AG08395 (cell line): ENCODE measurements at places on chromosomes 2 and 18.

DNA sequence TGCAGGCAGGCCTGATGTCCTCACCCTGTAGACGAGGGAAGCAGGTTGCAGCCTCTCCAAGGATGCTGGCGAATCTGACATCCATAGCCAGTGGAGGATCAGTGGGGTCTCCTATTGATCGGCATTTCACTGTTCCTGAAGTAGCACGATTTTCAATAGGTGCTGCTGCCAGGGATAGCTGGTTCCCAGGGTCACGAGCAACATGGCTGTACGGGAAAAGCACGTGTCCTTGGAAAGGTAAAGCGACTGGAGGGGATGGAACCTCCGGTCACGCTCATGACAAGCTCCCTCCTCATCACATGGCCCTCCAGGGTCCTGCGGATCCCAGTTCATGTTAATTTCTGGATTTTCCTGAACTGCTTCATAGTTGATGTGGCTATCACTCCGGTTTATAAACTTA is 373.7 kb upstream of the SMIM21 start:
- no peak for DNase-seq

GRCh38 chr2:134912361-134912760 is 6.3 kb upstream of the CCNT2 start:
- DNase-seq: no peak

DNA sequence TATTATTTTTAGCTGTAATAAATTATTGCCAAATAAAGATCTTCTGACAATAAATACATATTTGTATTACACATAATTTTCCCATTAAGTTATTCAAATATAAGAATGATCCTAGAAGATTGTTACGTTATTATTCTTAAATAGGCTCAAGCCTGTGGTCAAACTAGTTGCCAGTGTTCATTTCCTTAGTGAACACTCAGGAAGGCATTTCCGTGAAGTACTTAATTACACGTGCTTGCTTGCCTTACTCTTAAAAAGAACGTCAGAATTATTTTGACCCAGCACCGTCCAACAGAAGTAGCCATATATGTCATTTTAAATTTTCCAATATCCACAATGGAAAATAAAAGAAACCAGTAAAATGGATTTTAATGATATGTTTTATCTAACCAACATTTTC is 249.8 kb downstream of the TXNL1 start:
- no peak for DNase-seq

DNA sequence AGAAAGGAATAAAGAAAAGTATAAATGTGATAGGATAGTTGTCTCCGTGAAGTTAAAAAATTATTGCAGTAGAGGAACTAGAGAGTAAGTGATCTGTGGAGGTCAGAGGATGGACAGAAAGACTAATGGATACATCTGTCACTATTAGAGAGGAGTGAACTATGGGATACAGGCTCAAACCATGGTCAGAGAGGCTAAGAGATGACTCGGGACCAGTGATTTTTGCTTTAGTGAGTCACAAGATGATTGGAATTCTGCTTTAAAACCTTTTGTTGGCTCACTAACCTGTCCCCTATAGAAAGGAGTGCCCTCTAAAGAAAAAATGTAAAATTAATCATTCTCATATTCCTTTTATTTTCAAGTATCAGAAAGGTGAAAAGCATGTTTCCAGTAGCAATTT is 30.3 kb downstream of the ALMS1 start:
- peak; percentile 27 for DNase-seq

DNA sequence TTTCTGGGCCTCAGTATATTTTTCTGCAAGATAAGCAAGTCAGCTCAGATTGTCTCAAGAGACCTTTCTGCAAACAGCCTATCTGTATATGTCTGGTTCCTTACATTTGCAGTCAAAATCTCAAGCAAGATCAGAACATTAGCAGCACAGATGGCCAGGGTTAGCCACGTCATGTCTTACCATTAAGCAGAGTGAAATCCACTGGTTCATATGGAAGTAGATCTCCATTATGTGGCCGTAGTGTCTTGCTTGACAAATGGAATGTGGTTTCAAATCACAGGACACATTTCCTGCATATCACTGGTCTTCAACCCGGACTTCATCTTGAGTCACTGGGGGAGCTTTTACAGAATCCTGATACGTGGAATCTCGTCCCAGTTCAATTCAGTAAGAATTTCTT is 500.2 kb downstream of the FBXO15 start:
- DNase-seq: no peak

- DNase-seq: no peak
These were observed 54.3 kb downstream of the ITGA6 start for GRCh38 chr2:172481507-172482262.

- DNase-seq: no peak
These were observed 255.3 kb upstream of the FBXO11 start for GRCh38 chr2:48161628-48162027.

DNA sequence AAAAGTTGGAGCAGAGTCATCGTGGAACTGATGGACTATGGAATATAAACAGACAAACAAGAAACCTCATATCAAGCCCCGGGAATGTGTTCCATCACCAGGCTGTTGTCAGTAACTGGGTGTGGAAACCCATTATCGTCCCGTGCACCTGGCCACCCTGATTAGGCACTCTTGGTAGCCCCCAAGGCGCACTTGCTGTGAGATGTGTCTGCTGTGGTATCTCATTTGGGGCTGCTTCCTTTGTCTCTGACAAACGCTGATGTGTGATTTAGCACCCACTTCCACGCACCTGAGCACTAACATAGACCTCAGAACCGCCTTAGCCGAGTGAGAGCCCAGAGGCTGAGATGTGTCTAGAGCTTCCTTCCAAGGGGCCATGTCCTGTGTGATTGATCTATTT is 96.3 kb downstream of the PRPF40A start:
- DNase-seq: no peak

DNA sequence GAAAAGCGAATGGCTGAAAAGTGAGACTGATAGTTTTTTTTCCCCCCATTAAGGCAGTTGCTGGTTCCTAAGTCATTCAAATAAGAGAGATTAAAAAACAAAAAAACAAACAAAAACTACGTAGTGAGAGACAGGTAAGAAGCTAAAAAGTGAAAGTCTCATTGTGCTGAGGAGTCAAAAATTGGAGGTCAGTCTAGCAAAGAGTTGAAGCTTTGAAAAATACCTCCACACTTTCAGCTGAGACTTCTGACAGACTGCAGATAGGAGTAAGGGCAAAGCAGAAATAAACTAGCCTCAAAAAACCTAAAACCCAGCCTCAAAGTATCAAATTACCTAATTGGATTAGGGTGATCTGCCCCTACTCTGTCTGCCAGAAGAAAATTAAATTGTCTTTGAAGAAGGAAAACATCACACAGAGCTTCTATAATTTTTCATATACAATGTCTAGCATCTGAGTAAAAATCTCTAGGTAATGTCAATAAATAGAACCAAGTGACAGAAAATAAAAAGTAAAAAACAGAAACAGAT is 10.9 kb upstream of the EIF2AK3 start:
- no peak for DNase-seq

- DNase-seq: no peak
These were observed 2.1 kb upstream of the PXDN start for GRCh38 chr2:1746174-1747064.

- DNase-seq: no peak
These were observed 75.2 kb downstream of the INPP4A start for GRCh38 chr2:98519851-98520250.

GRCh38 chr2:241542278-241542605 is 16.3 kb upstream of the BOK start:
- no peak for DNase-seq

DNA sequence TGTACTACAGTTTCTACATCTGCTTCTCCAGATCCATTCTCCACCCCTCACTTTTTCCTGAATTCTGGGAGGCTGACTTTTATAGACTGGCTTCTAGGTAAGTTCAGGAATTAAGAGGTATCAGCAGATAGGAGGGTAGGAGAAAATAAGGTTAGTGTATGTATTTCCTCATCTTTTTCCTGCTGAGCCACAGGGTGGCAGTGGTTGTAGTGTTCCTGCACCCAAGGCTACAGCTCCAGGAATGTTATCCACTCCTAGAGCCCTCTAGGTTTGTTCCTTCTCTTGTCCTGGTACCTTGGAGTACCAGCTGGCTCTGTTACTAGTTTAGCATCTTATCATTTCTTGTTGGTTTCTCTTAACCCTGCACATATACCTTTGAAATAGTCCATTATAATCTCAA is 40.7 kb upstream of the C2orf66 start:
- peak; percentile 47 for DNase-seq

GRCh38 chr2:17228461-17228860 is 289.8 kb downstream of the RAD51AP2 start:
- DNase-seq: no peak

GRCh38 chr18:58150772-58151171 is 106.7 kb downstream of the NEDD4L start:
- DNase-seq: no peak

DNA sequence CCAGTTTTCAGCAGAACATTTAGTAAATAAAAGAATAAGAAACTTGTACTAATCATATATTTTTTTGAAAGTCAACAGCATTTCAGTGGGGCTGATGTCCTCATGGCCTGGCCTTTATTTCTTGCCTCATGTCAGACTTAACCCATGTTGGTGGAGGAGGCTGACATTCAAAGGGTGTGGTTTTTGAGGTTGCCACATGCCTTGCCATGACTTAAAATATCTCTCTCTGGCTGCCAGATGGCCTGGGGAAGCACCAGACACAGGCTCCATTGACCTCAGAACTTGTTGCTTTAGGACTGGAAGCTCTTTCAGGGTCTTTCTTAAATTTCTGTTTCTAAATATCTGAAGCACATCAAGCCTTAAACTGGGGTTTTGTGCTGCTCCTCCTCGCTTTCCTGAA is 32.5 kb upstream of the CD28 start:
- peak; percentile 68 for DNase-seq

- peak; percentile 64 for DNase-seq
These were observed 34.4 kb downstream of the ATP8B1 start for GRCh38 chr18:57768537-57769326.

DNA sequence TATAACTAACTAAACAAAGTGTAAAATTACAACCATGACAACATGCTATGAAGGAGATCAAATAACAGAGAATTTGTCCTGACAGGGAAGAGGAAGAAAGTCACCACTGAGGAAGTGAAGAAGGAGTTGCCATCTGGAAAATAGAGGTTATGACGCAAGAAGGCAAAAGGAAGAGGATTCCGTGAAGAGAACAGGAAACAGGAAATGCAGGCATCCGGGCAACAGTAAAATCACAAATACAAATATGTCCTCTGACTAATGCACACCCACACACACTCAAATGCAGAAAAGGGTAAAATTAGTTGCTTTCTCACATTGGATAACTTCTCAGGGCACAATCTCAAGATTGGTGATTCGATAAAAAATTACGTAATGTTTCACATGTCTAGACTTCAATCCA is 278.4 kb downstream of the TMX3 start:
- no peak for DNase-seq

GRCh38 chr2:219820767-219821166 is 193.3 kb downstream of the SLC4A3 start:
- no peak for DNase-seq

DNA sequence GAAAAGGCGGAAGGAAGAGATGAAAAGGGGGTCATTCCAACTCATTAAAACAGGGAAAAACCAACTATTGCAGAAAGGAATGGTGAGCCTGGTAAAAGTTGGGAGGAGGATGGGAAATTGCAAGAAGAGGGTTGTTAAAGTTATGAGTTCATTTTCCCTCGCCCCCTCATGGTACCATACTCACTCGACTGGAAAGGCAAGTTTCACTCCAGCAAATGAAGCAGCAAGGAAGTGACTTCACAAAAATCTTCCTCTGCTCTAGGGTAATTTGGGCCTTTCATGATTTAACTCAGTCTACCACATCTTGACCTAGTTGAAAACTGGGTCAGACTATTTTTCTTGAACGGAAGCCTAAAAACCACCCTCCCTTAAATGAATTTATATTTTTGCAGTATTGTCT is 22.8 kb upstream of the DAW1 start:
- DNase-seq: no peak

DNA sequence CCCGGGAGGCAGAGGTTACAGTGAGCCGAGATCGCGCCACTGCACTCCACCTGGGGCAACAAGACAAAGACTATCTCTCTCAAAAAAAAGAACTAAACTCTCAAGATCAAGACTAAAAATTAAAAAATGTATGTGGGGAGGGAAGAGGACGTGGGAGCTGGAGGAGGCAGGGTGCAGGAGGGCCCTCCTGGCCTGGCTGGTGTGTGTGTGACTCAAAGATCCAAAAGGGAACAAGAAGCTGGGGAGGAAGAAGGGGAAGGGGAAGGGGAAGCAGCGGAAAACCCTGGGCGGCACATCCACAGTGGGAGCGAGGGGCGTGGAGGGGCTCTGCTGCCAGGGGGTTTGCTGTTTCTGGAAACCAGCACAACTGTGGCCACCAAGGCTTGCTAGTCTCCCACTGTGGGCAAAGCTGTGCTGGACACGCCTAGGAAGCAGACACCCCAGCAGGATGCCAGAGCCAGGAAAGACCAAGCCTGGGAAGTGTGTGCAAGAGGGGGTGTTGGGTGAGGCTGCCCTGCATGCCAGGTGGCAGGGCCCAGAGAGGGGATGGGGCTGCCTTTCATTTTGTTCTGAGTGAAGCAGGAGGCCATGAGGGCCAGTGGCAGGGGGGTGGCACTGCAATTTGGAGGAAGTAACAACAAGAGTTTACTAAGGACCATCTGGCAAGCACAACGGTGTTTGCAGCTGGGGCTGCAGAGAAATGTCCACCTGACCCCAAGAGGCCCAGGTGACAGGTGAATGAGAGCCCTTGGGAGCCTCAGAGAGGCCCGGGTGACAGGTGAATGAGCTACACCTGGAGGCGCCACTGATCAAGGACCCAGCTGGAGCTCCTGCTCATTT is 44.5 kb downstream of the ANO7 start:
- no peak for DNase-seq

- DNase-seq: peak; percentile 65
These were observed 1.8 kb downstream of the CCDC85A start for GRCh38 chr2:56185582-56186046.

DNA sequence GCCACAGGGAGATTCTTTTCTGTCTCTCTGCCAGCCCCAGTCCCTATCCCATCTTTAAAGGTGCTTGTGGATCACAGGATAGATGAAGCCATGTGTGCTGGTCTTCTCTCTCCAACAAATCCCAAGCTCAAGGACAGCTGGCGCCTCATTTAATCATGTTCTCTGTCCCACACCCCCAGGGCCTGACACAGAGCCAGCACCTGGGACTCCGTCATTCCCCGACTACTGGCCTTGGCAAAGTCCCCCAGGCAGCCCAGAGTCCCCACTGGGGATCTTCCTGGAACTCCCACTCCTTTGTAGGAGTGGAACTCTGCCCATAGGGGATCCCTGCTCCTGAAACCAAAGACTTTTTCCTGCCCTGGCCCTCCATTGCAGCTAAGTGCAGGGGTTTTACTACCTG is 60.8 kb downstream of the MTHFD2 start:
- no peak for DNase-seq

- DNase-seq: peak; percentile 63
These were observed 22.5 kb downstream of the SLC14A2 start for GRCh38 chr18:45637546-45638327.

DNA sequence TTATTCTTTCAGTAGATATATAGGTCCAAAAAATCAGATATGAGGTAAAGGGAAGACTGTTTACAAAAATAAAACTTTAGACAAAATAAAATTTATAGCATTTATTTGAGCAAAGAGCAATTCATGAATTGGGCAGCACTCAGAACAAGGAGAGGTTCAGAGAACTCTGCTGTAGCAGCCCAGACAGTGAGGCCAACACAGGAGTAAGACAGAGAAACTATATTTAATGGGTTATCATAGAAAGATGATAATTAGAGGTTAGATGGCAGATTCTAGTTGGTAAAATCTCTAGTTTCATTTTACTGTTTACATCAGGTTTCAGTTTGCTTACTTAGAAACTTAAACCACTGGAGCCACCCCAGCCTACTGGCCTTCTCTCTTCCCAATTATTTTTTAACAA is 30.1 kb upstream of the SP140L start:
- no peak for DNase-seq
